Retinal pigment epithelial cell (primary cell): ENCODE measurements at places on chromosomes 3 and 15.
A peak's percentile ranks its signal among the peaks of the same experiment; 100 is the strongest.

GRCh38 chr15:45866616-45867015 lies 231.8 kb downstream of the SQOR start:
- DNase-seq: no peak

- DNase-seq: no peak
These were observed 27.8 kb upstream of the TSEN2 start for GRCh38 chr3:12456441-12456840.

DNA sequence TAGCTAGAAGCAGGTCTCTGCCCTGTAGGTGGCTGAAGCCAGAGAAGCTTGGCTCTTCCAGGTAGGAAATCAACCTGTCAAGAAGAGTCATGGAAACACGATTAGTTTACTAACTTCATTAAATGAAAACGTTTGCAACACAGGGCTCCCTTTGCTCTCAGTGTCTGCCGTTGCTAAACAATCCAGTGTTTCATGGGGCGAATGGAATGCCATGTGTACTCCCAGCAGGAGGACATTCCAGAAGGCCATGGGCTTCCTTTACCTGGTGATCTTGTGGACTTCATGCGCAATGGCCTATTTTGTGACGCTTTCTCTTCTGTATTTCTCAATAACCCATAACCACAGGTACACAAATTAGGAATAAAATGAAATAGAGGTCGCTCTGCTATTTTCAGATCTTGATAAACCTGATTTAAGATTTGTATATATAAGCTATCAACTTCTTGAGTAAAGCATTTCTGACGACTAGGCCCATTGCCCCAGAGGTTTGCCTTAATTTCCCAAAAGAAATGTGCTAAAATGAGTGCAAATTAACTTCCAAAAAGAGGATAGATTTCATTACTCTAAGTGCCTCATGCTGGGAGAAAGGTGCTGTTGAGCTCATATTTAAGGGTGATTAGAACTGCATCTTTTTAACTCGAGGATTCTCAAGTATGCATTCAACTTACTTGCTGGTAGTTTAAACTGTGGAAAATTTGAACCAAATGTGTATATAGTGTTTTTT lies 171.0 kb downstream of the EPHA3 start:
- DNase-seq: no peak

GRCh38 chr3:61595826-61596225 lies 34.5 kb downstream of the PTPRG start:
- DNase-seq: no peak

GRCh38 chr15:71066983-71067382 lies 48.3 kb upstream of the THSD4 start:
- DNase-seq: peak; percentile 75

GRCh38 chr3:43770426-43771103 lies 79.8 kb downstream of the ABHD5 start:
- DNase-seq: no peak

DNA sequence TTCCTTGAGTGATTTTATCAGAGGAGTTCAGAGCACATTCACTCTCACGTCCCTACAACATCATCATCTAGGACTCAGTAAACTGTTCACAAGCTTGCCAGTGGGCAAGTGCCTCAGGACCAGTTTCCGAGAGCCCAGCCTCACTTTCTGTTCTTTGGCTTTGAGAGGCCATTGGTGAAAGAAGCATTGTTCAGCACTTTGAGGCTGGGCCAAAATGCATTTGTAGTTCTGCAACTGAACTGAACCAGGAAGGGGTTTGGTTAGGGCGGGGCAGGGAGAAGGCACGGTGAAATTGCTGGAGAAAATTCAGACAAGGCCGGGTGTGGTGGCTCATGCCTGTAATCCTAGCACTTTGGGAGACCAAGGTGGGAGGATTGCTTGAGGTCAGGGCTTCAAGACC lies 222.1 kb upstream of the CHRM5 start:
- no peak for DNase-seq
